ENCODE measurements at places on chromosomes 13 and 19.

- DNase-seq = no peak
Observed at GRCh38 chr13:44549476-44549875, 26.7 kb downstream of the TSC22D1 start.

DNA sequence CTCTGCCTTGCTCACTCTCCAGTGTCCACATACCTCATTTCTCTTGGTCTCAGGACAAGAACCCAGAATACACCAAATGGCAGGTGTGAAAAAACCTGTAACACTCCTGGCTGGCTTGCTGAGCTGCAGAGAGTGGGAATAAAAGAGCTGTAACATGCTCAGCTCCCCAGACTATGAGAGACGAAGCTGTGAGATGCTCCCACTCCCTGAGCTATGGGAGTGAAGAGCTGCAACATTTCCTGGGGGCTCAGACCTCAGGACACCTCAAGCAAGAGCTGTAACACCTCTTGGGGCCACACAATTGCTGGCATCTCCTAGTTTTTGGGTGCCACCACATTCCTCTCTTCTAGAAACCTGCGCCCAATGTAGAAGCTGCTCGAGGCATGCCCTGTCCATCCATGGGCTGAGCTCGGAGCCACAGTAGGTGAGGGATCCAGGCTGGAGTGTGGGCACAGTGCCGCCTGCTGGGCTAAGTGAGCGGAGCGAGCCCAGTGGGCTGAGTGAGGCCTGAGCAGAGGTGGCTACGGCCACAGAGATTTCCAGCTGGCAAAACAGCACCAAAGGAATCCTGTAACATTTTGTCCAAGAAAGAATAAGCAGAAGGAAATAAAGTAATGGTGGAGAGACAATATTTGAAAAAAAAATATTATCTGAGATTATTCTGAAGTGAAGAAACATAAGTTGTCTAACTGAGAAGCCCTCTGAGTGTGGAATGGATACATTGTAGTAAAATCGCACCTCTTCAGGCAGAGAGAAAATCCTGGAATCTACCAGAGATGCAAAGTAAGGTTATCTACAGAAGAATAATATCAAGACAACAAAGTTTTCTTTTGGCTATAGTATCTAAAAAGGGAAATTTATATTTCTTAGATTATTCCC lies 186.2 kb upstream of the PCDH9 start:
- no peak for DNase-seq

DNA sequence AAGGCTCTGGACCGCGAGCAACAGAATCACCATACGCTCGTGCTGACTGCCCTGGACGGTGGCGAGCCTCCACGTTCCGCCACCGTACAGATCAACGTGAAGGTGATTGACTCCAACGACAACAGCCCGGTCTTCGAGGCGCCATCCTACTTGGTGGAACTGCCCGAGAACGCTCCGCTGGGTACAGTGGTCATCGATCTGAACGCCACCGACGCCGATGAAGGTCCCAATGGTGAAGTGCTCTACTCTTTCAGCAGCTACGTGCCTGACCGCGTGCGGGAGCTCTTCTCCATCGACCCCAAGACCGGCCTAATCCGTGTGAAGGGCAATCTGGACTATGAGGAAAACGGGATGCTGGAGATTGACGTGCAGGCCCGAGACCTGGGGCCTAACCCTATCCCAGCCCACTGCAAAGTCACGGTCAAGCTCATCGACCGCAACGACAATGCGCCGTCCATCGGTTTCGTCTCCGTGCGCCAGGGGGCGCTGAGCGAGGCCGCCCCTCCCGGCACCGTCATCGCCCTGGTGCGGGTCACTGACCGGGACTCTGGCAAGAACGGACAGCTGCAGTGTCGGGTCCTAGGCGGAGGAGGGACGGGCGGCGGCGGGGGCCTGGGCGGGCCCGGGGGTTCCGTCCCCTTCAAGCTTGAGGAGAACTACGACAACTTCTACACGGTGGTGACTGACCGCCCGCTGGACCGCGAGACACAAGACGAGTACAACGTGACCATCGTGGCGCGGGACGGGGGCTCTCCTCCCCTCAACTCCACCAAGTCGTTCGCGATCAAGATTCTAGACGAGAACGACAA lies 1.8 kb downstream of the PCDH17 start:
- DNase-seq = no peak

- no peak for DNase-seq
Observed at GRCh38 chr13:102571075-102571474, 25.7 kb upstream of the TPP2 start.

DNA sequence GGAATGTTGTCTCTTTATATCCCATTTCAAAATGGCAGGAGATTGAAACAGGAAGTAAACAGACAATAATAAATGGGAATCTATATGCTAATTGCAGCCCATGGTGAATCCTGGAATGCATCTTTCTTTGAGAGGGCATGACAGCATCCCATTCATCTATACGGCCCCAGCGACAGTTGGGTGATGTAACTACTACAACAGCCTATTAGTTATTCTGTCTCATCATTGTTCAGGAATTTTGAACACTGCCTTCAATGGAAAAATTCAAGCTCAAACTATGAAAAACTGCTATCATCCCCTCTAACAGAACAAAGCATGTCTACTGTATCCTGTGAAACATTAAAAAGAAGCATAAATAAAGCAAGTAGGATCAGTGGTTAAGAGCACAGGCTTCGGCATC lies 262.1 kb downstream of the DCT start:
- no peak for DNase-seq

- no peak for DNase-seq
Observed at GRCh38 chr13:28529836-28530235, 34.9 kb upstream of the FLT1 start.

Data from NCI-H1092 treated with DMSO at 0.1 percent for 48 hours (cell line).